ENCODE measurements at places on chromosomes 3 and 15.

GRCh38 chr3:191141728-191142127, 57.3 kb upstream of the OSTN start:
- no peak for DNase-seq

DNA sequence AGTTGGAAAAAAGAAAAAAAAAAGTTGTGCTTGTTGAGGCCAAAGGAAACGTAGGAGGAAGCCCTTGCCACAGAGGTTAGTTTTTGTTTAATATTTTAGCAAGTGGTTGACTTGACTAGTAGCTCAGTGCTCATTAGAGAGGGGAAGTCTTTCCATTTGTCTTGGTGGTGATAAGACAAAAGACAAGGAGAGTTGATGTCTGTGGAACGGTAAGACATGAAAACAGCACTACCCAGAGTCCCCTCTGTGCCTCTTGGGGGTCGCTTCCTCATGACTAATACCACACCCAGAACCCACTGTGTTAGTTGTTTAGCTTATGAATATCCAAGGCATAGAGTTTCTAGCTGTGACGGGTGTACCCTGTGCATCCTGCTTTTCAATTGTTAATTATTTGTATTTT, 211.4 kb downstream of the ITPR1 start:
- no peak for DNase-seq

DNA sequence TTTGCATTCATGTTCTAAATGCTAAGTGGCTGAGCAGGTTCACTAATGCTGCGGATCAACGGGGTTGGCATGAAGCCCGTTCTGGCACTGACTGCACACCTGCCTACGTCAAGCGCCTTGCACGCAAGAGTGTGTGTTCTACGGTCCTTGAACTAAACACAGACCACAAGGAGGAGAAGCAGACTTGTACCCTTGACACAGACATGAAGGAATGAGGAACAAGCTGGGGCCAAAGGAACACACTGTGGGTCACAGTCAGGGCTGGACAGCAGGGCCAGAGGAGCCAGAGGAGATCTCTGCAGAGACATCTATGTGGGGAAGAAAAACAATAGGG, 48.0 kb upstream of the LDHAL6B start:
- DNase-seq = no peak

DNA sequence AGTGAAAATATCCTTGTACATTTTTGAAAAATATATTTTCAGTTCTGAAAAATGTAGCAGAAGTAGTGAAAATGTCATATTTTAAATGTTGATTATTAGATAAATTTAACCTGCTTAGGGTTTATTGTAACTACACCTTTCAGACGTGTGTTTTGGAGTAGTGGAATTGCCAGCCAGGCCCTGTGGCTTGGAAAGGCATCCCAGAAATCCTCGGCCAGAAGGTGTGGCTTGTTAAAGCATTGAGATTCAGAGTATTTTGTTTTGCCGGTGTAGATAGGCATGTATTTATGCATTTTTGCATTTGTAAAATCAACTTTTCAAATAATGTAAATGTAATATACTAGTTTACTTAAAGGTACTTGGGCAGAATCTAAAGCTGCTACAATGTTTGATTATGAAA, 7.0 kb downstream of the EBLN2 start:
- no peak for DNase-seq

DNA sequence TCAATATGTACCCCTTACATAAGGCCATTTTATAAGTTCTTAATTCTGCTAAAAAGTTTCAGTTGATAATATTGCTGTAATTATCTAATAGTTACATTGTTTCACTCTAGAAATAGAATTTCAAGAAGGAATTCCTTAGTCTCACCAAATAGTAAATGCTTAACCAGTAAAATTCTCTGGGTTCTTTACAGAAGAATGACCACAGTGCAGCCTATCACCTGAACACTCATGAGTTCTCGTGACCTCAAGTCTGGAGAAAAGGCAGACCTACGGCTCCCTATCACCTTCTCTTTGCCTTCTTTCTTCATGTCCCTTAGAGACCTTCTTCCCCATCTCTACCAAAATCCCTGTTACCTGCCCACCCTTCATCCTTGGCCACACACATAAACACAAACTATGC, 30.9 kb downstream of the CCDC191 start:
- DNase-seq = no peak

DNA sequence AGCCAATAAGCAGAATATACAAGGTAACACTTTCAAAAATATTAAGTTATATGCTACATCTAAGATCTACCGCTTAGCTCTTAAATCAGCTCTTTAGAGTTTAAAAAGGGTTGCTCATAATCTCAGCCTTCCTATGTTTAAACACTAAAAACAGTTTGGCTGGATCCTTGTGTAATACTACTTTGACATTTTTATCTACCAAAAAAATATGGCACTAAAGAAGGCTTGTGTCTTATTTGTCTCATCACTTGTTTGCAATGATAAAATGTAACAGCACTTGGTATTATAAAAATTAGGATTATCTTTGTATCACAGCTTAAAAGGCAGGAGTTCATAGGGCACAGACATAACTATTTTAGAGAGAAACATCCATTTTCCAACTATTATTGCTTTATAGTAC, 9.8 kb downstream of the ANKRD28 start:
- no peak for DNase-seq

DNA sequence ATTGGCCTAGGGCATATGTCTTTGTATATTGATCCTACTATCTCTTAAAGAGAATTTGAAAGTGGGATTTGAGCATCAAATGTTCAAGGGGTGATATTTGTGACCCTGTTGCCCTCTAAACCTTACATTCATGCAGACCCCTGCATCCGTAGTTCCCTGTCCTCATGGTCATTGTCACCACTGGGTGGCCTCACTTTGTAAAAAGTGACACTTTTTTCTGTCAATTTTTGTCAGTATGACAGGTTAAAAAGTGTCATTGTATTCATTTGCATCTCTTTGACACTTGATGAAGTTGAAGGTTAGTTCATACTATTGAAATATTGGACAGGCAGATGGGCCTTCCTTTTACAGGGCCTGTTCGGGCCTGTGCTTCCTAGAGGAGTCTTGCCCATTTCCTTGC, 12.3 kb upstream of the KLF15 start:
- DNase-seq = no peak

- no peak for DNase-seq
These were observed 3.8 kb upstream of the TMOD3 start for GRCh38 chr15:51825698-51826097.

DNA sequence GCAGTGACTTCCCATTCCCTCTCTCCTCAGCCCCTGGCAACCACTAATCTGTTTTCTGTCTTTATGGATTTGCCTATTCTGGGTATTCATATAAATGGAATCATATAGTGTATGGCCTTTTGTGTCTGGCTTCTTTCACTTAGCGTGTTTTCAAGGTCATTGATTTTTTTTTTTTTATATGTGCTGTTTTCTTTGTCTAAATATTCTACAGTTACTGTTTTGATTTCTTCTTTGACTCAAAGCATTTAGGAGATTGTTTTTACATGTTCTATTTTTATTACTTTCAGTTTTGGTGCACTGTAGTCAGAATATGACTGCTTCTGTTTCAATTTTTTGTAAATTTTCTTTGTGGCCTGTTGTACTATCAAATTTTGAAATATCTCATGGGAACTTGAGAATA, 71.9 kb upstream of the RNU6-1 start:
- DNase-seq = no peak

DNA sequence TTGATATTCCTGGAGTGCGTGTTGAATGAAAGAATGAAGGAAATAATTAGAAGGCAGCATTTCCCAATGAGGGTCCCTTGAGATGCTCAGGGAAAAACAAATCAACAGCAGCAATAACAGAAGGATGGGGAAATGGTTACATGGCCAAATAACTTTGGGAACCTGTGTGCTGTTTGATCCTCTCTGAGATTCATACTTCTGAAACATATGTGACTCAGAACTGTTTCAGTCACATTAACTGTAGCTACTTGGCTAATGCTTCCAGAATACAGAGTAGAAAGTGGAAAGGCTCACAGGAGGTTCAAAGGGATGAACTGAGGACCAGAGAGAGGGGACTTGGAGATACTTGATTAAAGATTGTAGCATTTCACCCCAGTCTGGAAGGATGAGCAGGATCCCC, 258.2 kb downstream of the SLCO3A1 start:
- DNase-seq = no peak

- no peak for DNase-seq
These were observed 19.1 kb downstream of the TSEN2 start for GRCh38 chr3:12503126-12503957.

DNA sequence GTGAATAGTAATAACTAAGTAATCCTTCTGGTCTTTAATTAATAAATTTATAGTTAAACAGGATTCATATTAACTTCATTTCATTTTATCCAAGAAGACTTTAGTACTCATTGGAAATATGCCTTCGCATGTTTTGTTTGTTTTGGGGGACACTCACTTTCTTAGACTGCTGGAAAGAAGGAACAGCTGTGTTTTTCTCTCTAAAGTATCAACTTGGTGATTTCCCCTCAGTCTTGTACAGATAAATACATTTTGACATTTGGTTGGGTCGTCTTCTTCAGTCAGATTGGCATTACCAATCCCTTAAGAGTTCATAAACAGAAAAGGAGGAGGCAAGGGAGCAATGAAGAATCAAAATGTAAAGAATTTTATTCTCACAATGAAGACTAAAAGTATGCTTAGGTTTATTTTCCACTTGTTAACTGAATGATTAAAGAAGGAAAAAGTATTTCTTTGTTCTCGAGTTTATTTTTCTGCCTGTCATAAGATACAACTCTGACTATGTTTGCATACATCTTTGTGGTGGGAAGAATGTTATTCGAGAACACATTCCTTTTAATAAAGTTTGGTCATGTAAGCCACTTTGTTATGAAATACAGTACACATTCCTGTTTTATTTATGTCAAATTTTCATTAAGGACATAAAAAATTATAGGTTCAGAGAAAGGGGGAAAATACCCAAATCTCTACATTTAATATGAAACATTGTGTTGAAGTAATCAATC, 140.2 kb downstream of the GMNC start:
- no peak for DNase-seq

DNA sequence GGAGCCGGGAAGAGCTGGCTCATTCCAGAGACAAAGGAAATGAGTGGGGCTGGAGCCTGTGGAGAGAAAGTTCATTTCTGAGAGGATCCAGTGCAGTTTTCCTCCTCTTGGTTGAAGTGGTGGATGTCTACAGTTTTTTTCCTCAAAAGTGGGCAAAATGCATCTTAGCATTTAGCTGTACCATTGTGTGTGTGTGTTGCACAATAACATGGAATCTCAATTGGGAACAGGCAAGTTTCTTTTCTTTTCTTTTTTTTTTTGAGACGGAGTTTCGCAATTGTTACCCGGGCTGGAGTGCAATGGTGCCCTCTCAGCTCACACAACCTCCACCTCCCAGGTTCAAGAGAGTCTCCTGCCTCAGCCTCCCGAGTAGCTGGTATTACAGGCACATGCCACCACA, 101.5 kb upstream of the UBE2E1 start:
- no peak for DNase-seq

DNA sequence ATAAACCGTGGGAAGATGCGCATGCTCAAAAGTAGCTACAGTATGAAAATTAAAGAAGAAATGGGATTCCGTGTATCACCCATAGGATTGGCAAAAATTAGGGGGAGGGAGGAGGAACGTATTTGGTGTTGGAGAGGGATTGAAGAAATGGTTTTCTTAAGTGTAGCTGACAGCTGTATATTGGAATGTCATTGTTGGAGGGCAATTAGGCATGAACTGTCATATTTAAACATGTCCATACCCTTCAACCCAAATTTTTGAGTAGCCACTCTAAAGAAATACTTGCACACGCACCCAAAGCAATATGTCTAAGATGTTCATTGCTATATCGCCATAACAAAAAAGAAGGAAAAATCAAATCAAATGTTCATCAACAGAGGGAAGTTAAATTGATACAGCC, 144.7 kb downstream of the TLE3 start:
- DNase-seq = no peak

- DNase-seq = no peak
These were observed 901.7 kb downstream of the NTRK3 start for GRCh38 chr15:87354661-87355410.

DNA sequence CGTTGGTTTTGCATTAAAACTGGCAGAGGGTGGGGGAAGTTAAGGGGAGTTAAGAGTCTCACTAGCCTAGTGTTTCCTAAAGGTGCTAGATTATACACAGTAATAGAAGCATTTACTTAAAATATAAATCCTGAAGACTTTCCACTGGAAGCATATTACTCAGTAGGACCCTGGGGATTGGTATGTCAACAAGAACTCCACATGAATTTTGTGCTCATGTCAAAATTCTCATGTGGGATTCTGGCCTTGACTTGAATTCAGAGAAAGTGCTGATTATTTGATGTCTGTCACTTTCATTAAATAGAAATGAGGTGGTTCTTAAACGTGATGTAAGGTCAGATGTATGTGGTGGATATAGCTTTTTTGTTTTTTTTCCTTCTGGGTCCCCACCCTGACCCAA, 997.2 kb downstream of the TUSC7 start:
- no peak for DNase-seq

DNA sequence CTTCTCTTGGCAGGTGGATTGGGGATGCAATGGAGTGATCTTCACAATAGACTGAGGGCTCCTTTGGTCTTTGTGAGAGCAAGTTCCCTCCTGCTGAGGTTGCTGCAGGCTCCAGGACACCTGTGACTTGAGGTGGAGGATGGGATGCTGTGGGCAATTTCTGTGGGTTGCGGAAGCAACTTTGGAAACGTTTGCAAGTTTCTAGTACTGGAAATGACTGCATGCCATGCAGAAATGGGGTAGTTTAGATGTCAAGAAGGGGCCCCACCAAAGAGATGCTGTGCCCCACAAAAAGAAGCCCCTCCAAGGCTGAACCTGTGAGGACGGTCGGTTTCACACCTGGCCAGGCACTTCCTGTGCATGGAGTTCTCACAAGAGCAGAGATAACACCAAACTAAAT, 80.4 kb upstream of the XCR1 start:
- no peak for DNase-seq

DNA sequence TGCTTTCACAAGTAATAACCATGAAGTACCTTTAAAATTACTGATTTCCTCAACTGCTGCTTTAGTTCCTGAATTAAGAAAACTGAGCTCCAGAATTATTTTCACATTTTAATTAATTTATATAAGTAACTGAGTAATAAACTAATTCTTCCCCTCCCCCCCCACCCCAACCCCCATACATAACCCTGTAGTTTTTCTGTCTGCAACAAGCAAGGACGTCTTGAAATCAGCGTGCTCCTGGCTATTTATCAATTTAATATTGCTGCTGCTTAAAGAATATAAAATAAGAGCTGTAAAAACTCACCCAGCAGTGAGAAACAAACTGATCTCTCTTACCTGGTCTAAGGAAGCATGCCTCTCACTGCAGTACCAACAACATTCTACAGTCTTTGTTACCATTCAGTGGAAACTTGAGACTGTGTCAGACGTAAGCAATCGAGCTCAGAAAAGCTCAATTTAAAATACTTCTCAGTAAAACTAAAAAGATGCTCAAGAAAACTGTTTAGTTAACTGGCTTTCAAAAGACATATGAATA, 121.0 kb downstream of the TFDP2 start:
- DNase-seq = no peak

Measured in activated gamma-delta T cell (primary cell).